AG10803 (cell line): ENCODE measurements at places on chromosomes 2 and 18.

DNA sequence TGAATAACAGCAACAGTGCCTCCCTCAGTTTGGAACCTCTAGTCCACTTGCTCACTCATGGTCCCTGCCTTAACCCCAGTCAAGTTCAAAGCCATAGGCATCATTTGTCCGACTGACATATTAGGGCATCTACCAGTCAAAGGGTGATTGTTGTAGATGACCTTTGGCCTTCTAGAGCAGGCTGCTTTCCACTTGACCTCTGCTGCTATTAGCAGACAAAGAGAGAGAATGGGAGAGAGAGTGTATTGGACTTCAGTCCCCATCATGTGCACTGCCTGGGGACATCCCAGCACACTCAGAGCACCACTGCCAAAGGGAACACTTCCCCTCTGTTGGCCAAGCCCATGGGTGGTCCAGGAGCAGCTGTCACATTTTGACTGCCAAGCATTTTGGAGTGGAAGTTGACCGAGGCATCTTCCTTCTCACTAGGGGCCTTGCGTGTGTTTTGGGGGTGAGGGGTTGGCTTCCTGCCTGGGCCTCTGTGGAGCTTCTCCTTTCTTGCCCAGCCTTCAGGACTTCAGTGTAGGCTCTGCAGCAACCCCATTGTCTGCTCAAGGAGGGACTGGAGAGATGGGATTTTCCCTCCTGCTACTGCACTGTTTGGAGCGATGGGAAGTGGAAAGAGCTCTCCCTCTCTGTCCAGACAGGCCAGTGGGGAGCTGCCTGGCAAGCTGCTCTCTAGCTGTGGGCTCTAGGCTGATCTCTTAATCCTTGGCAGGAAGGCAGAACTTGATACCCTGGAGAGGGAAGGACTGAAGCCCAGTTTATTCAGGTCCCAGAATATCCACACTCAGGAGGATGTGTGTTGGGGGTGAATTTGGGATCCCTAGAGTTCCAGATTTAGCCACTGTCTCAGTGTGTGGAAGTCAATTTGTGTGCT lies 68.1 kb downstream of the TMEM247 start:
- no peak for DNase-seq

- no peak for DNase-seq
Observed at GRCh38 chr18:38923540-38923939, 1357.9 kb upstream of the CELF4 start.

GRCh38 chr18:79540161-79540903 lies 139.3 kb upstream of the CTDP1 start:
- peak; percentile 25 for DNase-seq

GRCh38 chr18:35729991-35730668 lies 148.6 kb downstream of the GALNT1 start:
- DNase-seq = no peak

GRCh38 chr2:164717000-164717803 lies 95.9 kb upstream of the GRB14 start:
- peak; percentile 45 for DNase-seq

GRCh38 chr2:155815851-155816250 lies 516.7 kb downstream of the NR4A2 start:
- no peak for DNase-seq

DNA sequence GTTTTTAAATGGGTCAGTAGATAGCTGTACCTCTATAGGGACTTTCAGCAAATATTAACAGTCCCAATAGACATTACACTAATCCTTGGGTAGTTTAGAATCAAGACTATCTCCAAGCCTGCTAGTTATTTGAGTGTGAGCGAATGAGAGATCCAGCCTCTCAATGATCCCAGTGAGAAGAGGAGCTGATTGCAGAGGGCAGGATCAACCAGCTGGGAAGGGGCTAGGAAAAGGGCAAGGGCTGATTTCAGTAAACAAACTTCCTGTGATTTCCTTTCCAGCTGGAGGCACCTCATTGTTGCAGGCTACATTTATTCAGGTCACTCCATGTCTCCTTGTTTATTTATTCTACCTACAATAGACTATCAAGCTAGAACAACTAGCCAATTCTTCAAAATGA lies 84.1 kb upstream of the CTNNA2 start:
- DNase-seq = no peak

GRCh38 chr2:106061611-106062349 lies 132.3 kb downstream of the UXS1 start:
- DNase-seq = no peak

DNA sequence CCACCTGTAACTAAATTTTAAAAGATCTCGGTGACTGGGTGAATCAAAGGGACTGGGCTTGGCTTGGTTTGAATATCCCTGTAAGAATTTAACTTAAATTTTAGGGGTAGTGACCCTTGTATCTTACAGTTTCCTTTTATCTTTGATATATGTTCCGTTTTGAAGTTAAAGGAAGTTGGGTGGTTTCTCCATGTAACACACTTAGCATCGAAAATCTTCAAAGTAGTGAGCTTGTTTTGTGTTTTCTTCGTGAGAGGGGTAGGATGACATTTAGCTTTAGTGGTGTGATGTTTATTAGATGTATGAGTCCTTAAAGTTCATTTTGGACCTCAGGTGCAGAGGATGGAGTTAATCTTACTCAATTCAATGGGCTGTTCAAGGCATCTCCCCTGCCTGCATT lies 1.6 kb downstream of the WDR7 start:
- no peak for DNase-seq

DNA sequence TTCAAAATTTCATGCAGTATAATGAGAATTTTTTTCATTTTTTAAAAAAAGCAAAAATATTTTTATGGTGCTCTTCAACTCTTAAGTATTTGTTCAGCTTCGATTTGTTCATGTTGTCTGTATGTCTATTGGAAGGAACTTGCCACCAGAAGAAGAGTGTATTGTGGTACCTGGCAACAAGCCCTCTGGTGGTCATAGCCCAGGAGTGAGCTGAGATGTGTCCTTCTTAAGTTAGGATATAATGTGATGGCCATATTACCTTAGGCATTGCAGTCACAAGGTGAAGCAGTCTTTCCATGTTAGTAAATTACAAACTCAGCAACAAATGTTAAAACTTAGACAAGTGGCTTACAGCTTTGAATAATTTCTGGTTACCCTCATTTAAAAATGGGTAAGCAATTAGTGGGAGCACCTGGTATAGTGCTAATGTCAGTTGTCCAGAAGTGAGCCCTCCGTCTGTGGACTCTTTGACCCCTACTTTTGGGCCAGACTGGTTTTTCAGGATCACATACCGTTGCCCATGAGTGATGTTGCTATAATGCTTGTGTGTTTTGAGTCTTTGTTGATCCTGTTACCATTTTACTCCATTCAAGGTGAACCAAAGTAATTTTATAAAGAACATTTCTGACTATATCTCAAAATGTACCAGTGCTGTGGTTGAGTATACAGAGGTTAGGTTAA lies 57.4 kb downstream of the MYO1B start:
- no peak for DNase-seq

DNA sequence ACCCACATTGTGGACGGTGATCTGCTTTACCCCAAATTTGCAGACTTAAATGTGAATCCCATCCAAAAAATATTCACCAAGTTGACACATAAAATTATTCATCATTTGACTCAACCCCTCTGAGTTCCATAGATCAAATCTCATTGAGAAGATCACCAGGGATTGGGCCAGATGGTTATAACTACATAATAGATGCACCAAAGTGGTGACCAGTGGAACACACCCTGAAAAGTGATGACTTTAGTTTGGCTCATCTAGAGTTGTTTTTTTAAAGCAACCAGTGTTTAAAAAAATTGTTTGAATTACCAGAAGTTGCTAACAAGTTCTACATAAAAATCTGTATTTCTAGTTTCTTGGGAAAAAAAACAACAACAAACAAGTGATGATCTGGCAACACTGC lies 155.0 kb downstream of the PLCL1 start:
- DNase-seq = no peak
